Suprapubic skin (tissue), 4 donors: ENCODE measurements at places on chromosomes 12 and 14. TPM values are rescaled to one million over a fixed set of nuclear protein-coding genes. Genes with fewer than 3 reads are reported as not detected.

The CISTR gene
- total RNA-seq = not detected

DNA sequence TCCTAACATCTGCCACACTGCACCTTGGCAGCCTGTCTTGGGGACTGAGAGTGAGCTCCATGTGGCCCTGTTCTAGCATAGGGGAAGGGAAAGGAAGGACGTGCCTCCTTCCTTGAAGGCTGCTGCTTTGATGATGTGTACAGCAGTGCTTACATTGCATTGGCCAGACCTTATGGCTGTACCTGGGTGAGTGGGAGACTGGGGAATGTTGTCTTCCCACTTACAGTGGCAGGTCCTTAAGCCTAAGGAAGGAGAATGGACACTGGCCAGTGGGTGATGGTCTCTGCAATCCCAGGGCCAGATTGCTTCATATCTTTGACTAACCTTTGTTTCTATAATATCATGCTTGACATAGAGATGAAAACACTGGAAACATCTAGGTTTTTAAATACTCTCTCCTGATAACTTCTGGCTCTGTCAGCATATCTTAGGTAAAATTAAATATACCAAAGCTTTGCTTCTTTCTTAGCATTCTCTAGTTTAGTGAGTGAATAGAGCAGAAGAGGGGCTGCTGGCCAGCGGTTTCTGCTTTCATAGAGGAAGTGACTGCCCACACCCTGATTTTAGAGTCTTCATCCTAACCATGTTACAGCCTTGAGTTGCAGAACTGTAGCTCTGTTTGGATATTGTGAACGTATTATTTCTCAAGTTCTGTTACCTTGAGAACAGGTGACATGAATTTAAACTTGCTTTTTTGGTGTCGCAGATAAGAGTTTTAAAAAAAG, 27.2 kb downstream of the KLC1 start:
- no peaks in the 10 kb centered on the region for H3K27me3 ChIP-seq
- no peak overlapping the region for H3K4me3 ChIP-seq
- H3K4me1 ChIP-seq = peaks cover 37% of the 10 kb centered on the region
- peaks cover 71% of the 10 kb centered on the region for H3K36me3 ChIP-seq

DNA sequence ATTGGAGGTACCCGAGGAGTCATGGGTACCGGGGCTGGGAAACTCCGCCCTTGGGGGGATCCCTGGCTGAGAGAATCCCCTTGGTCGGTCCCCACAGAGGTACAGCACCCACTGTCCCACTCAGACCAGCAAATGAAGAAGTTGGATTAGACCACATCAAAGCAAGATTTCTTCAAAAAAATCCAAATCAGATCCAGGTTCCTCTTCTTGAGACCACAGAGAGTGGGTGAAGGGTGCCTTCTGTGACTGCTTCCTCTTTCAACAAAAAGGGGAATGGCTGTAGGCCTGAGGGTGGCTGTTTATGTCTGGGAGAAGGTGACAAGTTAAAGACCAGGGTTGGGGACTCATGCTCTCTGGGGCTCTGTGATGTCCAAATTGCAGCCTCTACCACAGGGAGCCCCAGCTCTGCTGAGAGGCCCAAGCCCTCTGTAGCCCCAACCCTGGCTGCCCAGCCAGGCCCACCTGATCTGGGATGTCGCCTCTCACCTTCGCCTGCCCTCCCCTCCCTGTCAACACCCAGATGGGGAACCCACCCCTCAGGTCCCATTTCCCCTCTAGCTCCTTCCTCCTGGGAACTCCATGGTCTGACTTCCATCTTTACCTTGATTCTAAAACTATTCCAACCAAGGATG, 50.9 kb downstream of the ZFP36L1 start:
- no peaks in the 10 kb centered on the region for H3K36me3 ChIP-seq
- DNase-seq = peak; percentile 47
- no peaks in the 10 kb centered on the region for H3K27me3 ChIP-seq
- no peaks in the 10 kb centered on the region for H3K4me1 ChIP-seq

GRCh38 chr14:64830961-64831360, 48.7 kb downstream of the SPTB start:
- no peaks in the 10 kb centered on the region for H3K27me3 ChIP-seq
- H3K4me3 ChIP-seq = no peak overlapping the region
- H3K27ac ChIP-seq = no peak overlapping the region
- H3K4me1 ChIP-seq = no peaks in the 10 kb centered on the region
- no peak for DNase-seq
- no peaks in the 10 kb centered on the region for H3K36me3 ChIP-seq

The LRRC9 gene
- not detected for total RNA-seq

DNA sequence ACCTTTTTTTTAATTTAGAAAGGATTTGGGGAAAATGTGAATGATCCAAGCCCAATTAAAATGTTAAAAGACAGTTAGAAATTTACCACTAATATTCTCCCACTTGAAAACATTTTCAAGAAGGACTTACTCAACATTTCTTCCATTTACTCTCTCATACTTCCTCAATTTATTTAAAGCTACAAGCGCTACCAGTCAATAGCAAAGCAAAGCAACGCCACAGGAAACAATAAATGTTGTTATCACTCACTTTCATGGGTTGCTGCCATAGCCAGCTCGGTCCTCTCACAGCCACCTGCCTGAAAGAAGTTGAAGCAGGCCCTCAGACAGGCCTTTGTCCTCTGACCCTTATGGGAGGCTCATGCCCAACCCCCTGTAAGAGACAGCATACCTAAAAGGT, 6.0 kb upstream of the SOS2 start:
- no peak for DNase-seq
- no peaks in the 10 kb centered on the region for H3K36me3 ChIP-seq
- peaks cover 5% of the 10 kb centered on the region for H3K4me1 ChIP-seq
- H3K27ac ChIP-seq = no peak overlapping the region
- H3K4me3 ChIP-seq = no peak overlapping the region

The CCDC196 gene
- total RNA-seq = not detected

GRCh38 chr14:51442513-51443175, 202.6 kb downstream of the TMX1 start:
- H3K4me3 ChIP-seq = no peak overlapping the region
- H3K4me1 ChIP-seq = peaks cover 7% of the 10 kb centered on the region
- no peaks in the 10 kb centered on the region for H3K27me3 ChIP-seq
- DNase-seq = no peak
- H3K27ac ChIP-seq = no peak overlapping the region
